ENCODE measurements at places on chromosomes 12 and 14. TPM values are rescaled to one million over a fixed set of nuclear protein-coding genes. Genes with fewer than 3 reads are reported as not detected.

DNA sequence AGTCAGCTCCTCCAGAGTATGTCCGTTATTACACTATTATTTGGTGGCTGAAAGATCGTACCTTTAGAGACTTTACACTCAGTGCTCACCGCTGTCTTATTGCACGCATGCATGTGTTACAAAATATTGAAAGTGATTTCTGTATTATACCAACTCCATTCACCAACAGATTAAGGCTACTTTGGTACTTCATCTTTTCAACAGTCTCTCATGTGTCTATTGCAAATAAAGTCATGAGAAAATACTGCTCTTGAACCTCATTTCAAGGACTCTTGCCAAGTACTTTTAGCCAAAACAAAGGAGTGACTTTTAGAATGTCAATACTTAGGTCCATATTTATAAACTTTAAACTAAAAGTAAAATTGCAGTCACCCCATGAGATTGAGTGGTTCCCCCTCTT lies 503.6 kb downstream of the TMEM121 start:
- no peak for DNase-seq

DNA sequence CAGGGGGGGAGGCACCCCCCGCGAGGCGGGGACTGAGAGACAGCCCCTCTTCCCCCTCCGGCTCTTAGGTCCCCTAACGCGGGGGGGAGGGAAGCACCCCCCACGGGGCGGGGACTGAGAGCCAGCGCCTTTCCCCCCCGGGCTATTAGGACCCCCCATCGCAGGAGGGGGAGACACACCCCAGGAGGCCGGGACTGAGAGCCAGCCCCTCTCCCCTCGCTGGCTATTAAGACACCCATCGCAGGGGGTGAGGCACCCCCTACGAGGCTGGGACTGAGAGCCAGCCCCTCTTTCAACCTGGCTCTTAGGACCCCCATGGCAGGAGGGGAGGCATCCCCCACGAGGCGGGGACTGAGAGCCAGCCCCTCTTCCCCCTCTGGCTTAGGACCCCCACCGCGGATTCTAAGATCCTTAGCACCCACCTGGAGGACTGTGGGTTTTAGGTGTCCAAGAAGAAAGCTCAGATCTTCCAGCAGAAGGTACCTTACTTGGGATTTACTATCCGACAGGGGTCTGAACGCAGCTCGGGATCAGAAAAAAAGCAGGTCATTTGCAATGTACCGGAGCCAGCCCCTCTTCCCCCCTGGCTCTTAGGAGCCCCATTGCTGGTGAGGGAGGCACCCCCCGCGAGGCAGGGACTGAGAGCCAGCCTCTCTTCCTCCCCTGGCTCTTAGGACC lies 197.8 kb upstream of the PZP start:
- DNase-seq = no peak

DNA sequence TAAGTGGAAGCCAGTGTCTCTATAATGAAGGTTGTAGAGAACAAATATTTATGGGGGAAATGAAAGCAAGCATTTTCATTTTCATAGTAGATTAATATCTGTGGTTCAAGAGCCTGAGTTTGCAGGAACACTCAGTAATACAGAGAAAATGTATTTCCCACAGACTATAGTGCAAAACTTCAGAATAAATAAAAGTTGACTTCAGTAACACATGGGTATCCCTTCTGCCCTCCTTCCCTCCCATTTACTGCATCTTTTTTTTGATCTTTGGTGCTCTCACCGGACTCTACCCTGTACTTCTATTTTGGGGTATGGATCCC lies 75.3 kb upstream of the AMN1 start:
- DNase-seq = no peak

GRCh38 chr14:55279384-55279783 lies 8.2 kb downstream of the FBXO34 start:
- DNase-seq = no peak

DNA sequence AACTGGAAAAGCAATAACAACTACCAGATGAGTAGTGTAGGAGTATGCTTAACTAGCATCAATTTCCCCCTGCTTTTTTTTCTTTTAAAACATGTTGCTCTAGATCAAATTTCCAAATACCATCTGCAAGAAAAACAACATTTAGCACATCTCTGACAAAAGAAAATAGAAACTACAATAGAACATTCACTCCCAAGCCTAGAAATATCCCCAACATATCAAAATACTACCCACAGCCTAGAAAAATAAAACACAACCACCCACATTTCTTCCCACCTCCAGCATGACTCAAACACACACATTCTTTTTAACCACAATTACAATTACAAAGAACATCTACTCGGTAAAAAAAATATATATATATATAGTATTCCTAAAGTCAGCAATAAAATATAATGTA lies 120.0 kb downstream of the PPFIA2 start:
- no peak for DNase-seq

GRCh38 chr12:20194171-20194570 lies 174.2 kb upstream of the PDE3A start:
- DNase-seq = no peak

DNA sequence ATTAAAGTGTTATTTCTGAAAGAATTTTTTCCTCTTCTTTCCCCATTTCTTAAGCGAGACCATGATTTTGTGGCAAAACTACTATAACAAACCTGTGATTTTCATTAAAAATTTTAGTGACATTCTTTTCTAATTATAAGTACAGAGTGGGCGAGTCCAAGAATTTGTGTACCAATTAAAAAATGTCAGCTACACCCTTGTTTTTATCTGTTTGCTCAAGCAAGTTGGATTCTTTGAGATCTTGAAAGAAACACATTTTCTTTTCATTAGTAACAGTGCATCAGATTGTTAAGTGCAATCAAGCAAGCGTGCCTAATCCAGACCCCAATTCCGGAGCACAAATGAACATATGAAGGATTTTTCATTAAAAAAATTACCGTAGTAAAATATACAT lies 338.8 kb upstream of the DDHD1 start:
- DNase-seq = no peak

DNA sequence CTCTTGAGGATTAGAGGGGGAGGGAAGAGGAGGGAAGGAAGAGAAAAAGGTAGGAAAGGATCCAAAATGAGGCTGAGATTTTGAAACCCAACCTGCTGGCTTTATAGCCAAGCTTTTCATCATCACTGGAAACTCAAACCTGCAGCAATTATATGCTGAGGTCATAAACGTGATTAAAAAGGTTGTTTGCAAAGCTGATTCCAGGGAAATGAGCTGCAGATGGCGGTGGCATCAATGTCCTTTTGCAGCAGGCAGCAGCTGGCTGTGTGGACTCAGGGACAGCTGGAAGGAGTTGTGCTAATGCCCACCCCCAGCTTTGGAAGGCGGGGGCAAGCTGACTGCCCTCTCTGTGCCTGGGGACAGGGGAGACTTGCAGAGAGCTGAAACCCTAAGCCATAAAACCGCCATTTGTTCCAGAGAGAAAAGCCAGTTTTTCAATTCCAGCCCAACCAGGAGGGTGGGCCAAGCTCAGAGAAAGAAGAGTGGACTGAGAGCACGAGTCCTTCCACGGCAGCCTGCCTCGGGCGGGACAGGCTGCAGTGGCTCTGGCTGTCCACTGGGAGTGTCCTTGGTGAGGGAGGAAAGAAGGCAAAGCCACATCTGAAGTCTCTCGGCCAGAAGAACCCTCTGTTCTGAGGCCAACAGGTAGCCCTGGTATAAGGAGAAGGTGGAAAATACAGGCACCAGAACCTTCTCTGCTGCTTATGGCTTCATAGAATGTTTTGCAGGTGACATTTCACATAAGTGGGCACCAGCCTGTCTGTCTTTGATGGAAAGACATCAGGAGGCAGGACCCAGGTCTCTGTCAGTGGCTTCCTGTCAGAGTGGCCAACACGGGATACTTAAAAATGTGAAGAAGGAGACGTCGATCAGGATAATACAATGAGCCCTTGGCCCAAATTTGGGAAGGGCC lies 90.7 kb downstream of the SINHCAF start:
- peak; percentile 34 for DNase-seq

GRCh38 chr14:25042362-25043299 lies 7.3 kb downstream of the STXBP6 start:
- peak; percentile 67 for DNase-seq

DNA sequence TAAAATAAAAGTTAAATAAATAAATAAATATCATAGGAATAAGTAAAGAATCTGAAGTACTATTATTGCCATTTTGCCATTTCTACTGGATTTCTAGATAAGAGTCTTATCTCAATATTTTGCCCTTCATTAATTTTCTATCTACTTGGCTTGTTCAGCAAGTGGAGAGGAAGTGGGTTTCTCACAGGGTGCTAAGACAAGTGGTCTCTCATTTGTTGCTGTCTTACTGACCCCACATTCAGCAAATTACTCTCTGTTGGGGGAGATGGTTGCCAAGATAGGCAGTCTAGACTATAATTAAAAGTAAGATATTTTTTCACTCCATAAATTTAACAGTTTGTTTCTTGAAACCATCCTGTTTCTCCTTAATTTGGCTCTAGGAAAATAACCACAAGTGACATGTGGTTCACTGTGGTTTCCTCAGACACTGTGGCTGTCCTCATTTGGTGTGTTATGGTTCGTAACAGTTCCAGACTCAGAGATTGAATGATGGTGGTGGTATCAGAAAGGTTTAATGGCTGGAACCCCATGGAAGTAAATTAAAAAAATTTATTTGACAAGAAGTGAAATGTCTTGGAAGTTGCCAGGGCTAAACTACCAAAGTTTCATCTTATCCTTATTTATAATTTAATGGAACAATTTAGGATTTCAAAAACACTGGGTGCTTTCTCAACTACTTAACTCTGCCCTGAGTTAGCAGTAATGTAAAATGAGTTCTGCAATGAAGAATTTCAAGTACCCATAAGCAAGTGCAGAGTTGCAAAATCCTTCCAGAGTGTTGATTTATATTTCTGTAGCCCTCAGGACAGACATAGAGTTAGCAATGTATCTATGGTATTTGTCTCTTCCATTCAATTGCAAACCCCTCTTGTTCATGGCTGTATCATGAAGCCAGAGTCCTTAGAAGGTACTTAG lies 214.8 kb downstream of the MSRB3 start:
- DNase-seq = no peak

GRCh38 chr12:25308756-25309155 lies 58.0 kb upstream of the KRAS start:
- DNase-seq = no peak

DNA sequence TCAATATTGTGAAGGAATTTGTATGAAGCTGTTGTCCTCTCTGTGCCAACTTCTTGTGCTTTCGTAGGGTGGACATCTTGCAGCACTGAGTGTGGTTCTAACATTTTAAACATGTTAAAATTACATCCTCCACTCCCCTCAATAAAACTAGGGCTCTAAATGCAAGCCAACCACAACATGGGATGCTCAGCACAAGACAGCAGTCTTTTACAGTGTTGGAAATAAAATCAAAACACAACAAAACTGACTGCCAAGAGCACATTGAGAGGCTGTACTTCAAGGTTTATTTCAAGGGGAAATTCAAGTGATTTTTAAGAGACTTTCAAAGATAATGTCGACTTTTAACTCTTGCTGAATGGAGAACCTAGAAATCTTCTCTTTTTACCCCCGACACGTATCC lies 396.9 kb downstream of the TMTC2 start:
- DNase-seq = no peak

DNA sequence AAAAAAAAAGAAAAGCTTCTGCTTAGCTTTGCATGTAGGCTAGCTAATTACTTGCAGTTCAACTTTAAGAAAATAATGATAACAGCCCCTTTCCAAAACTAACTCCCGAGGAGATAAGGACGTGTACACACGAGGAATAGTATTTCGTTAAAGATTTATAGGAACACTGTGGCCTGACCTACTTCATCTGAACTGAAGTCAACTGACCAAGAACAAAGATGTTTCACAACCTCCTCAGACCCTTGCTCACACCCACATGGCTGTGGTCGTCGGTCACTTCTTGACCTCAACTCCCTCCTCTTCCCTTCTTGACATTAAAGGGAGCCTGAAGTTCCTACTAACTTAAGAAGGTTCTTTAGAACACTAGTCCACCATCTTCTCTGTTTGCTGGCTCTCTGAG lies 25.3 kb upstream of the FAM181A start:
- DNase-seq = no peak

- no peak for DNase-seq
These were observed 127.3 kb upstream of the SLC38A2 start for GRCh38 chr12:46499901-46500300.

GRCh38 chr12:113476176-113476986 lies 4.7 kb upstream of the LHX5 start:
- DNase-seq = no peak

DNA sequence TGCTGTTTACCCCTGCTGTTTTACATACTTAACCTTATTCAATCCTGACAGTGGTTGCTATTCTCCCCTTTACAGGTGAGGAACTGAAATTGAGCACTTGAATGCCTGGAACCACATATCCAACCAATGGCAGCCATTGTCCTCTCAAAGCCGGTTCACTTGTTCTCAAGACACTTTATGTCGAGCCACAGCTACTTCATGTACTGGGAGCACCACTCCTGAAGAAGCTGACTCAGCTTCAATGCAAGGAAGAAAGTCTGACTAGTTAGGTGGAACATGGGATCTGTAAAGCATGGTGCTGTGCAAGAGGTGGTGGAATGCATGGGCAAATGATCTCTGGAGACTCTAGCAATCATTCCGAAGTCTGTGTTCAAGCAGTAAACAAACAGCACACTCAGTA lies 113.9 kb upstream of the CPM start:
- DNase-seq = no peak

IFNG-AS1 gene
- 0.49 TPM for total RNA-seq

FGD4 gene
- 21.9 TPM for total RNA-seq

AGAP2 gene
- 1.1 TPM for total RNA-seq

FLRT2 gene
- total RNA-seq = 32.6 TPM

CIDEB gene
- total RNA-seq = 7.9 TPM

PIK3C2G gene
- 18.1 TPM for total RNA-seq

TSPAN19 gene
- total RNA-seq = not detected

All from skin of body (tissue), 3 donors.